ENCODE measurements at places on chromosomes 3 and 15.

- DNase-seq: no peak
Measured at GRCh38 chr3:107092121-107092520, 285.1 kb upstream of the CCDC54 start.

GRCh38 chr3:184814214-184814613, 2.2 kb downstream of the VPS8 start:
- DNase-seq: no peak

DNA sequence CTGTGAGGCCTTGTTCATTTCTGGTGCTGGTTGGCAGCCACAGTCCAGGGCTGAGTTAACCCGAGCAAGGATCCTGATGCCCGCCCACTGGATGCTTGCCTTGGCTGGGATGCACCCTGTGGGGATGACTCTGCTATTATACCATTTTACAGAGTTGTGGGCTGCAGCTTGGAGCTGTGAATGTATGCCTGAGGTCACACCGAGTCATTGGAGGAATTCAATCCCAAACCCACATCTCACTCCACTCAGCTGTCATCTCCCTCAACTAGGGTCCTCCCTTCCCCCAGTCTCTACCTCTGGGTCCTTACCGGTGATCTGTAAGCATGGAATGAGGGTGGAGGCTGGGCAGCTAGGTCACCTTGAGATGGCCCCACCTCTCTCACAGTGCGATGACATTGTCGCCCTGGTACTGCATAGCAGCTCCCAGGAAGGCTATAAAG, 22.1 kb downstream of the MAPKAPK3 start:
- no peak for DNase-seq

DNA sequence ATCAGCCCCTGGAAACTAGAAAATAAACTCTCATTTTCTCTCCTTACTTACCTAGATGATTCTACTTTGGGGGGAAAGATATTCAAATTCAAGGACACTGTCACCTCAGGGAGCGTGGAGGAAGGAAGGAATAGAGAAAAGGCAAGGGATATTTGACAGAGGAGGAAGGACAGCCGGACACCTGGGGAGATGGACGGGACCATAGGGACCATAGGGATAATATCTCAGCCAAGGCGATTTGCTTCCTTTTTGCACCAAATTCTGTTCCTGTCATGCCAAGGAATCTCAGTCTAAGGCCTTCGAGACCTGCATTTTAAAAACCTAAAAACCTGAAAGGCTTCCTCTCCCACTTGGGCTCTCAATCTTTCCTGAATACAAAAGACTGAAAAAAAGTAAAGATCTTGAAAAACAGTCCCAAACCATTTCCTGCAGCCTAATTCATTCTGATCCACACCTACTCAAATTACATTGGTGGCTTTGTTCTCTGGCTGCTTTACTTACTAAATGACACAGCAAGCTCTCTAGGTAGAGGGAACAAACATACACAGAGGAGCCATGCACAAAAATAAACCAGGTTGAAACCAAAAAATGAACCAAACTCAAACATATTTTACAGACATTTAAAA, 73.9 kb upstream of the SLC24A5 start:
- no peak for DNase-seq

GRCh38 chr3:101278727-101279126, 41.6 kb downstream of the IMPG2 start:
- DNase-seq: no peak

GRCh38 chr3:156582532-156583183, 27.7 kb upstream of the SSR3 start:
- DNase-seq: no peak

DNA sequence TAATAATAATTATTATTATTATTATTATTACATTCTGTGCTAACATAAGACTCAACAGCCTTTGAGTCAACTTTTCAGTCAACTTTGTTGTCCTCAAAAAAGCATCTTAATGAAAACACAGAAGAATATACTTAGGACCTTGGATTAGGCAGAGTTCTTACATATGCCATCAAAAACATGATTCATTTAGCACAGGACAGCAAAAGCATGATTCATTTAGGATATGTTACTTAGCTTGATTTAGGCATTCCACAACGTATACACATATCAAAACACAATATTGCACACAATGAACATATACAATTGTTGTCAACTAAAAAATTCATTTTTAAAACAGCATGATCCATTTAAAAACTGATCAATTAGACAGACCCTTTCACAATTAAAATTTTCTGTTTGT, 213.0 kb downstream of the FMN1 start:
- DNase-seq: no peak

- no peak for DNase-seq
Measured at GRCh38 chr3:191415566-191415965, 45.4 kb upstream of the PYDC2 start.

Data from NCI-H187 (cell line).